ENCODE measurements at places on chromosomes 1 and 21.

- DNase-seq: no peak
These were observed 3.2 kb downstream of the LRRC42 start for GRCh38 chr1:53949023-53949990.

- DNase-seq: no peak
These were observed 5.5 kb upstream of the PTP4A2 start for GRCh38 chr1:31943546-31944184.

DNA sequence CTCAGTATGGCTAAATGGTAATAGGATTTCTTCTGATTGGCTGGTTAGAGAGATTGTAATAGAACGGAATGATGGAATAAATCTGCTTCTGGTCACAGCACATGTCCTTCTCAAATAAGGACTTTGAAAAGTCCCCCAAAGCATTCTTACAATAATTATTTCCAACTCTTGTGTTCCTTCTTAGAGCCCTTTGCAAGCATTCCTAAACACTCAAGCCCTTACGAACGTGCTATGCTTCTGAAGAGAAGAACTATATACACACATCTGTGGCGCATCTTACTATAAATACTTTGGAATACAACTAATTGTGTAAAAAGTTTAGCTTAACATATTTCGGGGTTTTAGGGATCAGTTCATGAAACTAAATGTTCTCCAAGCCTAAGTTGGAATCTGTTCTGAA lies 25.6 kb downstream of the CLIC4 start:
- DNase-seq: no peak

- DNase-seq: no peak
These were observed 120.8 kb downstream of the DMRTB1 start for GRCh38 chr1:53580009-53580400.

- no peak for DNase-seq
These were observed 1.2 kb upstream of the CGN start for GRCh38 chr1:151510020-151510405.
